Astrocyte (in vitro differentiated cells and primary cell): ENCODE measurements at places on chromosomes 4 and X. TPM values are rescaled to one million over a fixed set of nuclear protein-coding genes. Genes with fewer than 3 reads are reported as not detected.

TMEM154 gene
- total RNA-seq: 11.5 and 13.2 TPM in 2 replicates

DNA sequence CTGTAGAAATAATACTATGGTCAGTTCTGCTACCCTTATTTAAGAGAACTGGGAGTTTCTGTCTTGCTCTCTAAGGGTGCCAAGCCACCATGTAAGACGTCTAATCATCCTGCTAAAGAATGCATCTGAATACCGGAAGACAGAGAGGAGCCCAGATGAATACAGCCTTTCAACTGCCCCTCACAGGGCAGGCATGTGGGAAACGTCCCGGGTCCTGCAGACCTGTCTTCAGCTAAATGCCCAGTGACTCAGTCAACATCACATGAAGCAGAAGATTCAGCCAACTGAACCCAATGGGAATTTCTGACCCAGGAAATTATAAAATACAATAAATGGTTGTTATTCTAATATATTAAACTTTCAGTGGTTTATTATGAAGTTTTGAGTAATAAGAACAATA is 2141.0 kb upstream of the AGA start:
- no peaks in the 10 kb centered on the region for H3K36me3 ChIP-seq
- H3K27me3 ChIP-seq: no peaks in the 10 kb centered on the region
- no peak overlapping the region for H3K4me3 ChIP-seq
- no peak for DNase-seq
- no peaks in the 10 kb centered on the region for H3K4me1 ChIP-seq

CXCL11 gene
- total RNA-seq: 5.8 and 7.6 TPM in 2 replicates

LPAR4 gene
- 4.8 and 7.0 TPM in 2 replicates for total RNA-seq

MTTP gene
- 0.29 and 0.41 TPM in 2 replicates for total RNA-seq
